ENCODE measurements at places on chromosomes 12 and 14. TPM values are rescaled to one million over a fixed set of nuclear protein-coding genes. Genes with fewer than 3 reads are reported as not detected.

The BLTP3B gene
- total RNA-seq, result 41.7 TPM

The PTPRO gene
- 2.2 TPM for total RNA-seq

The AQP6 gene
- 0.20 TPM for total RNA-seq

The KRT3 gene
- total RNA-seq, result not detected

The SIX6 gene
- not detected for total RNA-seq

Measured in smooth muscle cell of the pulmonary artery (primary cell).